ENCODE measurements at places on chromosomes 7 and 10.

- peak; percentile 28 for DNase-seq
These were observed 118.2 kb downstream of the CDK6 start for GRCh38 chr7:92717993-92718716.

DNA sequence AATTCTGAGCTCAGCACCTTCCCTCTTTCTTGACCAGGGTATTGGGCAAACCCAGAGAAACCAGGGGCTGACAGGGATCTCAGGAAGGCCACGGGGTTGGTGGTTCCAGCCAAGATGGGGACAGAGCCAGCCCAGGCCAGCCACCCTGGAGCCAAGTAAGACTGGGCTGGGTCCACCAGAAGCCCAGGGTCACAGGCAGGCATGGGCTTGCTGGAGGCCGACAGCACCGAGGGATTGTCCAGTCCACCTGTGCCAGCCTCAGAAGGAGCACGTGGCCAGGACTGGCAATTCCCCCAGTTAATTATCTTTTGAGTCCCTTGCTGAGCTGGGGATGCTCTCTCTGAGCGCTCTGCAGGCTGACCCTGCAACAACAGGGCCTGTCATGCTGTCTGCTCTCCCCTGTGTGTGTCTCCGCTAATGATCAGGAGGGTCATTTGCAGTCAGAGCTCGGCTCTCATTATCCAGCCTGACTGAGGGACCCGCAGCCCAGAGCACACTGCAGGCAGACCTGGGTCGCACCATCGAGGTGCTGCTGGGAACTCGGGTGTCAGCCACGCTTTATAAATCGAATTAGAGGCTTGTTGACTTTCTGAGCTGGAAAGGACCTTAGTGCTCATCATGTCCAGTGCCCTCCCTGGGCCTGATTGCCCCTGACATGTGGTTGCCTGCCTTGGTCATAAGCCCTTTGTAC is 69.5 kb upstream of the PPIF start:
- DNase-seq = no peak

DNA sequence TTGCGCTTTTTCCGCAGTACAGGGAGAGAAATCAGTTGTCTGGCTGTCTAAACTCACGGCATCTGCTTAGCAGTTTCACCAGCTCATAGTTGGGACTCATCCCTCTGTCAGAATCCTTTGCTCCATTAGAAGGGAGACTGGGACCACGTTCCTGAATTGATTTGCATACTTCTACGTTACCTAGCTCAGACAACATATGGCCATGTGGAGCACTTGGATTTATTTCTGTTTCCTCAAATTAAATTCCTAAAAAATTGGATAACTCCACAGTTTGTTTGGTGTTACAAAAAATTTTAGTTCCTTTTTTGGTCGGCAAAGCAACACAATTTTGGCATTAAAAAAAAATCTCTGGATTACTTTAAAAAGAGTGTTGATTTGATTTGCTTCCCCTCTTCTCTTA is 614.0 kb downstream of the AUTS2 start:
- no peak for DNase-seq

GRCh38 chr7:26556061-26556881 is 264.6 kb downstream of the SNX10 start:
- DNase-seq = no peak

DNA sequence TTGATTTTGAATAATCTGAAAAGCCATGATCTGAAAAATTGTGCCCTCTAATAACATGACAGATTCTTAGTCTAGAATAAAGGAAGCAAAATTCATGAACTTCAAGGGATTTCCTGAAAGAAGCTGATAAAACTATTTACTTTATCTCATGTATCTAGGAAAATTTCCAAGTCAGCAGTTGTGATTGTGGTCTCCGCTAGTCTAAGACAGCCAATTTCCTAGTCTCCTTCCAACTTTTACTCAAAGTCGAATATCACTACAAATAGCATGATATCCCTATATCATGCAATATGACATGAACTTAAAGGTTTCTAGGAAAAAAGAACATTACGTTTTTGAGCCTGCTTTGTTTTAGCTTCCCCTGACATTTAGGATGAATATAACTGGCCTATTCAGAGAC is 202.1 kb upstream of the GHITM start:
- DNase-seq = no peak

GRCh38 chr7:32289651-32290414 is 200.3 kb downstream of the LSM5 start:
- no peak for DNase-seq

- DNase-seq = no peak
These were observed 1.5 kb upstream of the CALML5 start for GRCh38 chr10:5500910-5501309.

GRCh38 chr10:33363106-33363505 is 28.6 kb upstream of the NRP1 start:
- no peak for DNase-seq

GRCh38 chr7:3089493-3089892 is 45.8 kb upstream of the CARD11 start:
- DNase-seq = no peak

DNA sequence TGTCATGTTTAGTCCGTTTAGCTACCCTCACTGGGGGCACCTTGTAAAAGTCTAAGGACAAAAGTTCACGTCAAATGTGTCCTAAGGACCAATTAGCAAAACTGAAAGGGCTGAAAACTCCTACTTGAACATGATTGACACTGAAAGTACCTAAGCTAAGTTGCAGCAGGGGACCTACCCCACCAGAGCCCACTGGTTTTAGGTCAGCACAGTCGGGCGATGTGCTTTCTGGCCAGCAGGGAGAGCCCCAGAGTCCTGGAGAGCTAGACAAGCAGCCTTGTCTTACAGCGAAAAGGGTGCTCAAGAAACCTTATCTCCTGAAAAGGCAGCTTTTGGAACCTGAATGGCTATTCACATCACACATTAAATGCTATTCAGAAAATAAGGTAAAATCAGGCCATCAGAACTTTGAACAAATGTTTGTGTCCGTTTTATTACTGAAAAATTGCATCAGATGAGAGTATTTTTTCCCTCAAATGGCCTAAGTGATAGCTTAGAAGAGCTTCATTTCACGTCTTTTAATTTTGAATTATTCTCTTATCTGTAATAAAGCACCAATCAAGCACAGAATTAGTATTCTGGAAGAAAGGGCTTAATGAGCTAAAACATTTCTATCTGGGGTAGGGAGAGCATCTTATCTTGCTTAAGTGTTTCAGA is 52.2 kb upstream of the MKI67 start:
- DNase-seq = peak; percentile 32

DNA sequence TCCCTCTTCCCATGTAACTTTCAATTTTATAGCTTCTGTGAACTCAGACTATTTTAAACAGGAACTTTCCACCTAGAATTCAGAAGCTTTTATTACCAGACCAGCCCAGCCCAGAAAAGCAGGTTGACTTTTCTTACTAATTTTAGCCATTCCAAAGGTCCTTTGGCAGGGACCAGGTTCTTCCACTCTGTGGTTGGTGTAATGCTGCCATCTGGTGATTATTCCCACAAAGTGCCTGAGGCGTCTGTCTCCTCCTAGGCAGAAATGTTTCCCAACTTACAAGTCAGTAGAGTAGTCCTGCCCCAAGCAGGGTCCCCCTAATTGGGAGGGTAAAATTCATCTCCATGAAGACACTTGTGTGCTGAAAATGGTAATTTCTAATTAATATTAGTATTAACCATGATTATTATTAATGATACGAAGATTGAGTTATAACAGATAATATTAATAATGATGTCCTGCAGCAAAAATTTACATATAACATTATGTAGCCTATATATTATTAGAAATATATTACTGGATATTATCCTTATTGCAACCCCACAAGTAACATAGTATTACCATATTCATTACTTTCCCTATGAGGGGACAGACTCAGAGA is 53.0 kb upstream of the PPP1R17 start:
- no peak for DNase-seq

DNA sequence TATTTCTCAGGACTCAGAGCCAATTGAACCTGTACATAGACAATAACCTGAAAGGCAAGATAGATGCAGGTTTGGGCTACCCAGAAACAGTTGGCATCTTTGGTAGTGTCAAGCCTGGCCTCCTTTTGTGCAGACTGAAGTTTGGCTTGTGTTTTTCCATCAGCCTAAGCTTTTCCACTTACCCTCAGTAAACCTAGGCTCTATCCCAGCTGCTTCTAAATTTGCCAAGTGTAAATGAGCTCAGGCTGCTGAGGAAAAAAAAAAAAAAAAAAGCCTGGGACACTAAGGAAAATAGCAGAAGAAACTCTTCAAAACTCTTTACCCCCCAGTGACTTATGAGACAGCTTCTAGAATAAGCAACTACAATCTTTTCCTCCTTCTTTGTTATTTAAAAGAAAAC is 316.3 kb upstream of the SORCS1 start:
- no peak for DNase-seq

DNA sequence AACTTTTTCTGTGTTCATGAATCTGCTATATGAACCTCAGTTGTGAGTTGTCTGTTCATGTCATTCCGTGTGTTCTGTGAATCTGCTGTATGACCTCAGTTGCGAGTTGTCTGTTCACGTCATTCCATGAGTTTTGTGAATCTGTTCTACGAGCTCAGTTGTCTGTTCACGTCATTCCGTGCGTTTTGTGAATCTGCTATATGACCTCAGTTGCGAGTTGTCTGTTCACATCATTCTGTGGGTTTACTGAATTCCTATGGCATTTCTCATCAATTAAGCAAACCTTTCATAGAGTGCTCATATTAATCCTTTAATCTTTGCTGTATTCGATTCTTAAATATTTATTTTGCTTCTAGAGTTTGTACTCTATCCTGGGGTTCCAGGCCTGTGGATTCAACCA is 150.6 kb downstream of the DIP2C start:
- no peak for DNase-seq

GRCh38 chr10:50544095-50544856 is 79.5 kb downstream of the SGMS1 start:
- DNase-seq = no peak

GRCh38 chr7:135263321-135263970 is 29.8 kb downstream of the STRA8 start:
- DNase-seq = no peak

DNA sequence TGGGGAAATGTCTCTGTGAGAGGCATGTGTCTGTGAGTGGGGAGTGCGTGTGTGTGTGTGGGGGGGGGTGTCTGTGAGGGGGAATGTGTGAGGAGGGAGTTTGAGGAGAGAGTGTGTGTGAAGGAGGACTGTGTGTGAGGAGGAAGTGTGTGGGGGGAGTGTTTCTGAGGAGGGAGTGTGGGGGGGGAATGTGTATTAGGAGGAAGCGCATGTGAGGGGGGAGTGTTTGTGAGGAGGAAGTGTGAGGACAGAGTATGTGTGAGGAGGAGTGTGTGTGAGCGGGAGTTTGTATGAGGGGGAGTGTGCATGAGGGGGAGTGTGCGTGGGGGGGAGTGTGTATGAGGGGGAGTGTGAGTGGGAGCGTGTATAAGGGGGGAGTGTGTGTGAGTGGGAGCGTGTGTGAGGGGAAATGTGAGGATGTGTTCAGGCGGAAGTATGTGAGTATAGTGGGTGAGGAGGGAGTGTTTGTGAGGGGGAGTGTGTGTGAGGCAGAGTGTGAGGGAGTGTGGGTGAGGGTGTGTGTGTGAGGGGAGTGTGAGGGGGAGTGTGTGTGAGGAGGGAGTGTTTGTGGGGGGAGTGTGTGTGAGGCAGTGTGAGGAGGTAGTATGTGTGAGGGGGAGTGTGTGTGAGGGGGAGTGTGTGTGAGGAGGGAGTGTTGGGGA is 21.8 kb upstream of the PTPRN2 start:
- DNase-seq = no peak

DNA sequence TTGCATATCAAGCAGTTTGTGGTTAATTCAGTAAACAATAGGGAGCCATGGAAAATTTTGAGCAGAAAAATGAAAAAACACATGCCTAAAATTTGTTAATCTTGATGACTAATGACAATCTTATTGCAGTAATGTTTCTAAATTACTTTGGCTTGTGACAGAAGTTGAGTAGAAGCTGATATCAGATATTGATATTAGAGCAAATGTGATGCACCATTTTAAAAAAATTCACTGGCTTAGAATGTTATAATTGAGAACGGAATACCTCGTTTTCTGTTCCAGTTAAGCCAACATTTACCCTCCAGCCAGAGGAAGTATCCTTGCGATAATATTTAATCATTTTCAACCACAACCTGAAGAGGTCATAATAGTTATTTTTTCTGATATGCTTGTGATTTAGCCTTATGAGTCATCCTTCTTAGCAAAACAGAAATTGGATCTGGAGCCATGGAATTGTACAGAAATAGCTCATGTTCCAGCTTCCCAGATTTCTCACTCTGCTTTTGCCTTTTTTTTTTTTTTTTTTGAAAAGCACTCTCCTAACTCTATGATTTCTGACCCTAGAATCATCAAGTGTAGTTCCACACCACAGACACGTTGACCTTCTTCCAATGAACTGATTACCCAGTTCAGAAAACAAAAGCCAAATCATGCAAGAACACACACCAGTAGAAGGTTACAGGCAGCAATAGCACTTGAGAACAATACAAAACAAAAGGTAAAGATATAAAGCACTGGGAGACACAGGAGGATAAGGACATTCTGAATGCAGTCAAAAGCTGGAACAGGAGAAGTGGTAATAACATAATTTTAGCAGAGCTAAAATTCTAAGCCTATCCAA is 96.8 kb upstream of the PHYHIPL start:
- DNase-seq = no peak

- no peak for DNase-seq
These were observed 13.4 kb upstream of the GLI3 start for GRCh38 chr7:42250411-42250810.

DNA sequence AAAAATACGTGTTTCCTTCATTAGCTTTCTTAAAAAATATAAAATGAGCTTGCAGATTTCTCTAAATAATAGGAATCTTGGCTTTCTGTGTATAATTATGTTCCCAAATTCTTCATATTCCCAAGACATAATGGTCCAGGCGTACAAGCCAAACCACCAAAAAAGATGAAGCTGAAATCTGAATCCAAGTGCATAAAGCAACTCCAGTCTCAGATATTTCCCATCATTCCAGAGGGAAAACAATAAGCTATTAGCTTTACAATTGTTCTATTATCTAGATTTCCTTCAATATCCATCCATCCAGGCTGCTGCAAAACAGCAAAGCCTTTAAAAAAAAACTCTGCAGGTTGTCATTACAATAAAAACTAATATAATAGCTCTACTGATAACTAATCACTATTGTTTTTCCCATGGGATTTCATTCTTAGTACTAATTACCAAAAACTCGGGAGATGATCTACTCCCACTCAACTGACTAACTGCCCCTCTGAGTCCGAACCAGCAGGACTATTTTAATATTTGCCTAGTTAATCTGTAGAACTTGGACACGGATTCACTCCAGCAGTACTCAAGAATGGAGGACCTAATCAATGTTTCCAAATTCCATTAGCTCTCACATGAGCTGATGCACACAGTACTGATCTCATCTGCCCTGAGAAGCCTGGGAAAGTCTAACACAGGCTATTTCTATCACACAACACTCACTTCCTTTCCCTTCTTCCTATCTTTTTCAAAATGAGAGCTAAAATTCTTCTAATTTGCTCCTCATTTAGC is 108.9 kb upstream of the ASAH2 start:
- no peak for DNase-seq

GRCh38 chr10:128744092-128744491 is 617.9 kb upstream of the MKI67 start:
- DNase-seq = no peak

Measured in stimulated activated CD4-positive, alpha-beta T cell treated with anti-CD3 and anti-CD28 coated beads, Interleukin-12 subunit alpha, Interleukin-12 subunit beta, amount 100 ng/mL, for 4 hours (primary cell).